H4 (cell line): ENCODE measurements at places on chromosomes 16 and 17. TPM values are rescaled to one million over a fixed set of nuclear protein-coding genes. Genes with fewer than 3 reads are reported as not detected.

The CRISPLD2 gene
- 5.7 and 10.3 TPM in 2 replicates for total RNA-seq

The KRT24 gene
- not detected in 2 replicates for total RNA-seq

The CDH8 gene
- 0.08 and 1.4 TPM in 2 replicates for total RNA-seq

The ATMIN gene
- 36.5 and 44.2 TPM in 2 replicates for total RNA-seq

DNA sequence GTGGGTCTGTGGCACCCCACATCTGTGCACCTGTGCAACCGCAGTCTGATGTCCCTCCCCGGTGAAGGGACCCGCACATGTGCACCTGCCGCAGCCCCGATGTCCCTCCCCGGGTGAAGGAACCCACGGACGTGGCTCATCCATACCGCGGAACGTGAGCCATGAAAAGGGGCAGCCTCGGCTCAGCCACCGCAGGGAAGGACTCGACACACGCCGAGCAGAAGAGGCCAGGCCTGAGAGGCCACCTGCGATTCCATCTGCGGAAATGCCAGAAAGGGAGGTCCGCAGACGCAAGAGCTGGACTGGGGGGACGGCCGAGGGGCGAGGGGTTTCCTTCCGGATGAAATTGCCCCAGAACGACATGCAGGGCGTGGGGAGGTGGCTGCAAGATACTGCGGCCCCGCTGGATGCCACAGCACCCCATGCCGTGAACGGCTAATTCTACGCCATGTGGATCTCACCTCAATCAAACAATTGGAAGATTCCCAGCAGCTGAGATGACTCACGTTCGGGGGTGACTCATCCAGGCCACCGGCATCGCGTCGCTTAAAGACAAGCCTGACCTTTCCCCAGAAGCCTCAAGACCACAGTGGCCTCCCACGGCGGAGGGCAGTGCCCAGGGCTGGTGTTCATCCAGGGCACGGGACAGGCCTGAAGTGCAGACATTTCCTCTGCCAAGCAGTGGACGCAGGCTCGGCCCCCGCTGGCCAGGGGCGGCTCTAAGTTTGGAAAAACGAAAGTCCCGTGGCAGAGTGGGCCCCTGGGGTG is 21.0 kb downstream of the SOX8 start:
- peak; percentile 91 for DNase-seq

DNA sequence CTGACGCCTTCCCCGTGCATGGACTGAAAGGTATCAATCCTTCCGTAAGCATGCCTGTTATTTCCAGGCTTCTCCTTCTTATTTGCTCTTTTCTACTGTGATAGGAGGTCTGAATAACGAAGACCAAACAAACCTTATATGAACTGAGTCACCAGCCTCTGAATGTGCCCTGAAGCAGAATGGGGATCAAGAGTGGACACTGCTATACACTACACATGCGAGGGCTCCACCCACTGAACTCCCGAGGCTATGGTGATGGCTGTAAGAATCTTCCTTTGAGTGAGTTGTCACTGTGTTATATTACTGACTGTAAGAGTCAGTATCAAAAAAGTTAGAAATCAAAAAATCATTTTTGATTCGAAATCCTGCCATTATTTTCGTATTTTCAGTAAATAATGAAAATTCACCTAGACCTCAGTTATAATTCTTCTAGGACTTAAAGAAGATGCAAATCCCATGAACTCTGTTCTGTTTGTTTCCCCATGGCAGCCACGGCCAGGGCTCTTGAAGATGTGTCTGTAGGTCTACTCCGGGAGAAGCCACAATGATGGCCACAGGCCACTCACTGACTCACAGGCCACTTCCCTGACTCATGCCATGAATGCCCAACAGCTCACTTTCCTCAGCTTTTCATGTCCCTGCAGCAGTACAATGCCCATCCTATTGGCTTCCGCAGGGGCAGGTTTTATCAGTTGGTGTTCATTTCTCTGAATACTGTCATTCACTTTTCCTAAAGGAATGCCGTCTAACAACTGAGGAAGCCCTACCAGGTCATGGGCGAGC is 54.7 kb downstream of the ZZEF1 start:
- no peak for DNase-seq

- no peak for DNase-seq
Observed at GRCh38 chr17:4004517-4005295, 40.5 kb upstream of the ATP2A3 start.

- peak; percentile 19 for DNase-seq
Observed at GRCh38 chr16:48576927-48577326, 33.1 kb downstream of the N4BP1 start.

DNA sequence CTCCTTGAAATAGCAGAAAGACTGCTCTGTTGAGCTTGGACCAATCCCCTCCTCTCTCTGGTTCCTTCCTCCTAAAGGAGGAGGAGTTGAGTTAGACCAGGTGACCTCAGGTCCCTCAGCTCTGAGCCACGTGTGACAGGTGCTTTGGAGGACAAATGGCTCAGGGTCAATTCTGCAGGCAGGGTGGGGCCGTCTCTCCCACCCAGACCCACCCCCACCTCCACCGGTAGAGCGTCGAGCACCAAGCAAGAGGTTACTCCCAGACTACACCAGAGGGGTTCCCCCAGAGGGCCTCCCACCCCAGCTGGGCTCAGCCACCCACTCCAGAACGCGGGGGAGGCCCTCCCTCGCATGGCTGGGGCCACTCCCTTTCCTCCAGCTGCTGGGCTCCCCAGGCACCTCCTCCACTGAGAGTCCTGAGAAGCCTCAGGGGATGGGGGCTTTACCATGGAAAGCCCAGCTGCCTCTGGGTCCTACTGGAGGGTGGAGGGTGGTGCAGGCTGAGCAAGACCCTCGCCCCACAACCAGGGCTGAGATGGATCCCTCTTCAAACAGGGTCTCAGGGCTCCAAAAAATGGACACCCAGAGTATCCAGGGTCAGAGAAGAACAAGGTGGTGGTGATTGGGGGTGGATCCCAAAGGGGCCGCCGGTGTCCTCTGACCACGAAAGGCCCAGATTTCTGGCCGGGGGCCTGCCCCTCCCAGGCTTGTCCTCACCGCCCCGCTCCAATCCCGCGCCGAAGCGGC is 7.6 kb downstream of the MYO1C start:
- DNase-seq, result peak; percentile 52

- no peak for DNase-seq
Observed at GRCh38 chr17:5902181-5903140, 167.7 kb upstream of the WSCD1 start.

DNA sequence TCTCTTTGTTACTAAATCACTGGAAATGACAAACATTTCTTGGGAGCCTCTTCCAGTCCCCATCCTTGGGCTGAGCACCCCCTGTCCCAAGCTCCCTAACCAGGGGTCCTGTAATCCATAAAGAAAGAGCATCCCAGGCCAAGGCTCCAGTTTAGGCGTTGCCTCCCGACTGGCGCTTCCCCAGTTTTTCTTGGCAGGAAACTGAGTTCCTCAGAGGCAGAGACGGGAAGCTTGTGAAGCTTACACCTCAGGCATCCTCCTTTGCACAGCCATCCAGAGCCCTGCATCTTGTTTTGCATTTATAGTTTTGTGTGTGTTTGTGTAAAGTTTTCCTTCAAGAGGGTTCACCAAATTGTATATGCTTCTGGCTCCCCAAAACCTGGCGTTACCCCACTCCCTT is 7.1 kb downstream of the COPZ2 start:
- DNase-seq, result no peak

- DNase-seq, result peak; percentile 87
Observed at GRCh38 chr17:74960570-74961342, 11.8 kb downstream of the HID1 start.

DNA sequence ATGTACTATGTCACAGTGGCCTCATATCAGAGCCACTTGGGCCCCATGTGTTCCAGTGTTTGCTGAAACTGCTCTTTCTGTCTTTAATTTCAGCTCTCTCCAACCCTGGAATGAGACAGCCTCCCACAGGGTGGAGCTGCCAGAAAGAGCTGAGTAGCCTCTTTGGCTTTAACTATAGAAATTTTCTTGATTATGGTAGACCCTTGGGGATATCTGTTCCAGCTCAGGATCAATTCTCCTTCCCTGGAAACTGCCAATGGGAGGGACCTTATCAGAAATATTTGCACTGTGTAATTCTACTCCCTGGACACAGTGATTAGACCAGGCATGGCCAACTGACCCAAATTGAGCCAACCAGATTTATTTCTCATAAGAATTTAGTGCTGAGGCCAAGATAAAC is 39.0 kb upstream of the KDM8 start:
- no peak for DNase-seq
